NCI-H2029 (cell line): ENCODE measurements at places on chromosomes 3 and 15.
A peak's percentile ranks its signal among the peaks of the same experiment; 100 is the strongest.

DNA sequence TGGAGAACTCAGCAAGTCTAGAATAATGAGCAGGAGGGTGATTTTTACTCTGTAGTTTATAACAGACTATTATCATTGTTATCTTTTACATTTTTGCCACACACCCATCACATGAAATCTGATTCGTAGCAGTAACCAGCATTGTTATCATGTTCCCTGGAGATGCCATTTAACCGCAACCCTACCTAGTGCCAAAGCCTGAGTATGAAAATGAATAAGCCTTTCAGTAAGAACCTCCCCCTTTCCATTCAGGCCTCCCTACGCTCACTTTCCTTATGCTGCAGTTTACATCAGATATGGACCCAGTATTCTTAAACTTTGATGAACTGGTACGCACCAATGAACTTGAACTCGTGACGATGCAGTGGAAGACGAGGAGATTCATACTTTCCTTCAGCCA is 158.7 kb upstream of the SPRED1 start:
- no peak for DNase-seq

- DNase-seq, result no peak
These were observed 215.9 kb upstream of the STAC start for GRCh38 chr3:36164400-36164799.

DNA sequence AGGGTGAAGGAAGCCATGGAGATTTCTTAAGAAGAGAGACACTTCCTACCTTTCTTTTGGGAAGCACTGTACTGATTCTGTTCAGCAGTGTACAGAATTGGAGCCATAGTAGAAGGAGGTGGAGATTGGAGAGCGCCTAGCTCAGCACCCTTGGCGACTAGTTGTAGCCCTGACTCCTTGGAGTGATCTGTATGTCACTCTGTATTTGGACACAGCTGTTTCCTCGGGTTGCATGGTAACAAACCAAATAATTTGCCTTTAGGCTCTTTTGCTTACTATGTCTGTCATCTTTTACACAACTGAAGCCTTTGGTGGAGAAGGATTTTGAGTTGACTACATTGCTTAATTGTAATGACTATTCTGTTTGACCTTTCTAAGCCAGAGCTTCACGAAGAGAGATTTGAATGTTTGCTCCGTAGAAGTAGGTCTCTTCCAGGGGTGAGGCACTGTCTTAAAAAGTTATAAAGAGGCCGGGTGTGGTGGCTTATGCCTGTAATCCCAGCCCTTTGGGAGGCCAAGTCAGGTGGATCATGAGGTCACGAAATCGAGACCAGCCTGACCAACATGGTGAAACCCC is 77.1 kb downstream of the AKAP13 start:
- no peak for DNase-seq

- DNase-seq, result no peak
These were observed 37.6 kb downstream of the OSTN start for GRCh38 chr3:191236646-191237045.

GRCh38 chr15:42581272-42581730 is 5.9 kb downstream of the STARD9 start:
- peak; percentile 61 for DNase-seq

- DNase-seq, result no peak
These were observed 6.1 kb upstream of the SCAANT1 start for GRCh38 chr3:63918321-63918720.

DNA sequence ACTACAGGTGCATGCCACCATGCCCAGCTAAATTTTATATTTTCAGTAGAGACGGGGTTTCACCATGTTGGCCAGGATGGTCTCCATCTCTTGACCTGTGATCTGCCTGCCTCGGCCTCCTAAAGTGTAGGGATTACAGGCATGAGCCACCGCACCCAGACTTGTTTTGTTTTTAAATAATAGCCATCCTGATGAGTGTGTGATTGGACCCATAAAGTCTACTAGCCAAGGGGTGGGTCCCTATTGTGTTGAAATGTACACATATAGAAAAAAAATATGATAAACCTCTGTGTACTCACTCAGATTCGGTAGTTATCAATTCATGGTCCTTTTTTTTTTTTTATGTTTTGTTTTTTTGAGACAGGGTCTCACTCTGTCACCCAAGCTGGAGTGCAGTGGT is 17.3 kb downstream of the ZNF592 start:
- DNase-seq, result no peak

- DNase-seq, result no peak
These were observed 18.6 kb downstream of the SAMD7 start for GRCh38 chr3:169929830-169930519.

- DNase-seq, result no peak
These were observed 42.9 kb upstream of the ROPN1 start for GRCh38 chr3:124034844-124035152.
